ENCODE measurements at places on chromosomes 16 and 17.
A peak's percentile ranks its signal among the peaks of the same experiment; 100 is the strongest.

- no peak for DNase-seq
Measured at GRCh38 chr16:74474416-74474815, 53.1 kb upstream of the CLEC18B start.

GRCh38 chr16:11109566-11109965 is 146.4 kb downstream of the SOCS1 start:
- no peak for DNase-seq

GRCh38 chr16:8989099-8989878 is 25.6 kb upstream of the USP7 start:
- DNase-seq = no peak

- DNase-seq = peak; percentile 65
Measured at GRCh38 chr17:78176548-78177025, 8.2 kb downstream of the SYNGR2 start.

- no peak for DNase-seq
Measured at GRCh38 chr16:74887084-74887483, 97.8 kb downstream of the WDR59 start.

DNA sequence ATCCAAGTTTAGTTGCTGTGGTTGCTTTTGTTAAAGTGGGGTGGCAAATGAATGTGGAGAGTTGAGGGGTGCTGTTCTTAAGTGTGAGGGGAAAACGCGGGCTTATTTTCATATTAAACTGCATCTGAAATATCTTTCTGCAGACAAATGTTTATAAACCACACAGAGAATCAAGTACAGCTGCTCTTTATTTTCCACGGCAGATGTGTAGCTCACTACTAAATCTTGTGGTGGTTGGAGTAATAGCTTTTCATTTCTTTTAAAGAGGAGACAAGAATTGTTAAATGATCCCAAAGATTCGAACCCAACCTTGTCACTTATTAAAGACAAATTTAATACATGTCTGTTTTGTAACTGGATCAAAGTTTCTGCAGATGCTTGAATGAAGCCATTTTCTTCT is 2.1 kb downstream of the CLTC start:
- no peak for DNase-seq

DNA sequence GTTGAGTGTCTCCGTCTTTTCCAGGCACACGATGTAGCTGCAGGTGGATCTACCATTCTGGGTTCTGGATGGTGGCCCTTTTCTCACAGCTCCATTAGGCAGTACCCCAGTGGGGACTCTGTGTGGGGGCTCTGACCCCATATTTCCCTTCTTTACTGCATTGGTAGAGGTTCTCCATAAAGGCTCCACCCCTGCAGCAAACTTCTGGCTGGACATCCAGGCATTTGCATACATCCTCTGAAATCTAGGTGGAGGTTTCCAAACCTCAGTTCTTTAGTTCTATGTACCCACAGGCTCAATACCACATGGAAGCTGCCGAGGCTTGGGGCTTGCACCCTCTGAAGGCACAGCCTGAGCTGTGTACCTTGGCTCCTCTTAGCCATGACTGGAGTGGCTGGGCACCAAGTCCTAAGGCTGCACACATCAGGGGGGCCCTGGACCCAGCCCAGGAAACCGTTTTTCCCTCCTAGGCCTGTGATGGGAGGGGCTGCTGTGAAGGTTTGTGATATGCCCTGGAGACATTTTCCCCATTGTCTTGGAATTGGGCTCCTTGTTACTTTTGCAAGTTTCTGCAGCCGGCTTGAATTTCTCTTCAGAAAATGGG is 14.0 kb downstream of the ABCC1 start:
- no peak for DNase-seq

DNA sequence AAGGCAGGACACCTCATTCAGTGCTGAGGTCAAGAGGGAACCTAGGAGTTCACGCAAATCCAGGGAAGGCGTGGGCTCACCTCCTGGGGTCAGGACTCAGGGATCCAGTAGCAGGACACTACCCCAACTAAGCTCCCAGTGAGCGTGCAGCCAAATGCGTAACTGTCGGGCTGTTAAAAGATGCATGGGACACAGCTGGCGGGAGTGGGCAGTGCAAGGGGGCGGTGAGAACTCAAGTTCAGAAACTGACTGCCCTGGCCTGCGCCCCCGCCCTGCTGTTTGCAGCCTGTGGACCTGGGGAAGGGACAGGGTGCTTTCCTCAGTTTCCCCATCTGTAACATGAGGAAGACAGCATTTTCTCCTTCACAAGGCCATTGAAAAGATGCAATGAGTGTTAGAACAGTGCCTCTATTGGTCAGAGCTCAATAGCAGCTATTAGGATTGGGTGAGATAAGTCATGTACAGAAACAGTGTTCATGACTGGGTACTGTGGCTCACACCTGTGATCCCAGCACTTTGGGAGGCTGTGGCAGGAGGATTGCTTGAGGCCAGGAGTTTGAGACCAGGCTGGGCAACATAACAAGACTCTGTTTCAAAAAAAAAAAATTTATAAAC is 20.2 kb downstream of the CDIPT start:
- DNase-seq = no peak

GRCh38 chr16:79293836-79294460 is 306.6 kb downstream of the MAF start:
- no peak for DNase-seq

DNA sequence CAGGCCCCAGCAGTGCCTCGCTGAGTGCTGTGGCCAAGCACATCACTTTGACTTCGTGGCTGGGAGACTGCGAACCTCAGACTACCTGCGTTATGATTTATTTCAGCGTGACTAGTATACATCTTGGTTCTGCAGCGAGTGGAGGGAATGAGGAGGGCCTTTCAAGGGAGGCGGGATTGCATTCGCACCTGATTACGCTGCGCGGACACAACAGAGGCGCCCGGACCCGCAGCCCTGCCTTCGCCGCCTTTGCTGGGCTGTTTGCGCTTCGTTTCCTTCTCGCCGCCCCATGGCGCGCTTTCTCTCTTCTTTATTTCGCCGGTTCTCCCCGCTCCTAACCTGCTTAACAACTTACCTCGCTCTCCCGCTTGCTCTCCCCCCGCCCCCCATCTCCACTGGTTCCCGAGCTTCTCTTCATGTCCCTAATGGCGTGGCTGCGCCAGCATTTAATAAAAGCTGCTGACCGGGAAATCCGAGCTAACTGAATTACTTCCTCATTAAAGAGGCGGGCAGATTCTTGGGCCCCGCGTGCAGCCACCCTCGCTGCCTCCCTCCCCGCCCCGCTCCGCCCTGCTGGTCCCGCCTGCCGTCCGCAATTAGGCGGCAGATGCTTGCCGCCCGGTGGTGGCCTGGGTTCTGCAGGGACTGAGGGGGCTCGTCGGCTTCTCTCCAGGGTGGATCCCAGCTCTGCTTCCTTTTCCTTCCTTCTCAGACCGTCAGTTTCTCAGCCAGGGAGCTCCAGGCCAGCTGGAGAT is 257.6 kb upstream of the SDK2 start:
- no peak for DNase-seq

DNA sequence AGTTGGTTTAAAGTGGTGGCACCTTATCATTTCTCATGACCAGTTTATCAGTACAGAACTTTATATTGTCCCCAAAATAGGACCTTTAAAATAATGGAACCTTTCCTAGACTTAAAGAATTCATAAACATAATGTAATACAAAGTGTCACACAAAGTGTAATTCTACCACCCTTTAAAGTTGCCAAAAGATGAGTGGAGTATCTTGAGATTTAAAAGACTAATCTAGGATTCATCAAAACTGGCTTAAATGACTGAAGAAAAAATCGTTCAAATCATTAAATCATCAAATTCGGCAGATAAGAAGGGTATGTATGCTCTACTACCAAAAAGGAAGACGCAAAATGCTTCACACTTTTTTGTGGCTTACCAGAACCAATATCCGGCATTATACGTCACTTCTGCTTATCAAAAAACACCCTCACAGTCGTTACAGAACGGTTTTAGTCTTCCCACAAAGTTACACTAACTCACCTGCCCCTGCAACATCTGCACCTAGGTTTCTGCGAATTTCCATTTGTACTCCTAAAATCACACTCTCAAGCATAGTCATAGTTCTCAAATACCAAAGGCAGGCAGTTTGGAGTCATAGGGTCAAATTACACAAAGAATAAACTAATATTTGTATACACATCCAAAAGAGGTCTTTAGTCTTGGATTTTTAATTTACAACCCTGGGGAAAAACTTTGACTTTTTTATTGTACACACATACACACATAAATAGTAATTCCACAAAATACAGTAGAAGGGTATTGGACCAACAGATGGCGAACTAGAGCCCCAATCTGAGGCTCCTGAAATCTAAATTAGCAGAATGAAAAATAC is 1.4 kb upstream of the KANSL1 start:
- DNase-seq = peak; percentile 95

- no peak for DNase-seq
Measured at GRCh38 chr17:1638624-1639300, 6.8 kb downstream of the SCARF1 start.

DNA sequence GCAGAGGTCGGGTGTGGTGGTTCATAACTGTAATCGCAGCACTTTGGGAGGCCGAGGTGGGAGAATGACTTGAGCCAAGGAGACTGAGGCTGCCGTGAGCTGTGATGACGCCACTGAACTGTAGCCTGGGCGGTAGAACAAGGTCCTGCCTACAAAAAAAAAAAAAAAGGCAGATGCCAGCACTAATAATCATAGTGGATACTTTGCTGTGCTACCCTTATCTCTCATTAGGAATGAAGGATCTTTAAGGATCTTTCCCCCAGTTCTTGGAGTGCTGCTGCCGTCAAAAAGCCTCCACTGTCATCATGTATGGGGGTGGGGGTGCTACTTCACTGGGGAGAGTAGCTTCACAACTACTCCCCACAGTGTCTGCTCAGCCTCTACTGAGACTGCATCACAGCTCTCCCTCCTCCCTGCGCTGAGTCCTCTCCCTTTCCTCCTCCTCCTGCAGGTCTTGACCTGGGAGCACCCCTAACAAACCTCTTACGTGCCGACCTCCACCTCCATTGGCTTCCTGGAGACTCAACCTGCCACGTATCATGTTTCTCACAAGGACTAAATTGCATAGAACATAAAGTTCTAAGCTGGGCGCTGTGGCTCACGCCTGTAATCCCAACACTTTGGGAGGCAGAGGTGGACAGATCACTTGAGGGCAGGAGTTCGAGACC is 24.4 kb upstream of the ST6GALNAC1 start:
- no peak for DNase-seq

GRCh38 chr17:83126275-83126811 is 46.9 kb downstream of the METRNL start:
- DNase-seq = no peak

DNA sequence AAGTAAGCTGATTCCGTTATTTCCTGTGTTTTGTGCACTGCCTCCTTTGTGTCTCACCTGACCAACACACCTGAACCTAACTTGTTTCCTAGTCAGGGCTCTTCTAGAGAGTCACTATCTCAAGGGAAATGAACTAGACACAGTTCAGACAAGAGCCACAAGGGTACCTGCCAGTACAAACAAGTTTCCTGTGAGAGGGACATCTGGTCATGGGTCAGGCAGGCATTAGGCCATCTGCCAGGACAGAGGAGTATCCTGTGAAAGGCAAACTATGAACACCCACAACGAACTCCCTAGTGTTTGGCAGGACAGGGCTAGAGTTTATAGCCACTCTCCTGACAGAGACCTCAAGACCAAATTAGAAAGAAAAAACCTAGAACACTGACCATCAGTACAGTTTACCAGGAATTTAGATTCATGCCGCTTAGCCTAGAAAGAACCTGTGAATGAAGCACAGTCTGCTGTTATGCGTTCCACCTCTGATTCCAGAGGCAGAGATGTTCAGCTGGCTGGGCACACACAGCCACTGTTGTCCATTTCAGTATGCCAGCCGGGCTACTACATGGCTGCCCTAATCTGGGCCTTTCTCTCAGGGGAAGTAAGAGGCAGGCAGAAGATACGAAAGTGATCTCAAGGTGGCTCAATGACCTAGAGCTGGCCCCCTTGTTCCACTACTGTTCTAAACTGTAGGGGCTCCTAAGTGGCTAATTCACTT is 20.7 kb upstream of the GLG1 start:
- DNase-seq = no peak

DNA sequence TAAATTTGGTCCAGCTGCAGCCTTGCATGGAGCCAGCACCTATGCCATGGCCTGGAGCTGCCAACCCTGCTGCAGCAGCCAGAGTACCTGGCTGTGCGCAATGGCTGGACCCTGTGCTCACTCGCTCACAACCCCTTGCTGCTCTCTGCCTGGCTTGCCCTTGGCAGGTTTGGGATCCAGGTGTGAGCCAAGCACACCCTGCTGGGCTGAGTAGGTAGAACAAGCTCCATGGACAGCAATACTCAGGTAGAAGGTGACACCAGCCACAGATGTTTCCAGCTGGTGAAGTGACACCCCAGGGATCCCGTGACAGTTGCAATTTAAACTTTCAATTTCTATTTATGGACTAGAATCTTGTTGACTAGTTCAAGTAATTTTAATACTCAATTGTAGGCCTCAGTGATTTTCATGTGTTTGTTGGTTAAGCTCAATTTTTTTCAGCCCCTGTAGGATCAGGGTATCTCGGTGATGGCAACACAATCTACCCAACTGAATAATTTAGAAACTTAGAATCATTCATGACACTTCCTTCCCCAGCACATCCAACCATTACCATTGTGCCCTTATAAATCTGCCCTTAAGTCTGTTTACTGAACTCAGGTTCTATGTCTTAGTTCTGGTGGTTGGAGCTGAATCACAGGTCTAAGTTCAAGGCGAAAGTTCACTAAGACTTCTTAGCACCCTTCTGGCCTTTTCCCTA is 480.0 kb downstream of the PMP22 start:
- peak; percentile 38 for DNase-seq

DNA sequence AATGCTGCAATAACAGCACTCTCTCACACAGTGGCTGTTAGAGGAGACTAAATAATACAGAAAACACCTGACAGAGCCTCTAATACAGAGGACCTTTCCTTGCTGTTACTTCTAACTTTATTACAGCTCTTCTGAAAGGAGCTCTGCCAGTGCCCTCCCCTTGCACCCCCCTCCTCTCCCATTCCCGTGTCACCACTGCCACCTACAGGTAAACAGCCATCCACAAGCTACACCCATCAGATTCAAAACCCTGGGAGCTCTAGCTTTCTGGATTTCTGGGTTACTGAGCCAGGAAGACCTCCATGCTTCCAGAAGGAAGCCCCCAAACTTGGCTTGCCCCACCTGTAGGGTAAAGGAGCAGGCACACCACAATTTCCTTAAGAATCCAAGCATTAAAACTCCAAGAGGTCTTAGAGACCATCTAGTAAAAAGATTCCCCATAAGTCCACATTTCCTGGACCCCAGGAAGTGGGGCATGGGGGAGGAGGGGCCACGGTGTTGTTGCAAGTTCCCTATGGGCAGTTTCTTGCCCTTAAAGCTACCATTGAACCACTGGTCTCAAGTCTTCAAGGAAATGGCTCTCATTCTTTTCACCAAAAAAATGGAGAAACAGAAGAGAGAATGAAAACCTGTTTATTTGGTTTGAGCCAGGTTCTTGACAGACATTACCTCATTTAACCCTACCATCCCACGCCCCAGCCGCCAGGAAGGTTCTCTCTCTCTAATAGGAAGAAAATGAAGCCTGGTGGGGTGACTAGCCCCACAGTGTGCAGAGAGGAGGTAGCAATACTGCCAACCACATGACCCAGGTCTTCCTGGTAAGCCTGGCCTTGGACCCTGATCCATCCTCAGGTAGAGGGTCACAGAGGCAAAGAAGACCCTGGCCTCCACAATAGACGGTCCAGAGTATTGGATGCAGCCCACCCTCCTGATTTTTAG is 52.8 kb downstream of the TOM1L2 start:
- peak; percentile 55 for DNase-seq

- DNase-seq = no peak
Measured at GRCh38 chr17:9104370-9105041, 83.2 kb downstream of the NTN1 start.

Data from CD4-positive, CD25-positive, alpha-beta regulatory T cell (primary cell).